H54 (cell line): ENCODE measurements at places on chromosomes 16 and 17.

GRCh38 chr17:59027750-59028149 is 78.9 kb downstream of the TRIM37 start:
- no peak for DNase-seq

DNA sequence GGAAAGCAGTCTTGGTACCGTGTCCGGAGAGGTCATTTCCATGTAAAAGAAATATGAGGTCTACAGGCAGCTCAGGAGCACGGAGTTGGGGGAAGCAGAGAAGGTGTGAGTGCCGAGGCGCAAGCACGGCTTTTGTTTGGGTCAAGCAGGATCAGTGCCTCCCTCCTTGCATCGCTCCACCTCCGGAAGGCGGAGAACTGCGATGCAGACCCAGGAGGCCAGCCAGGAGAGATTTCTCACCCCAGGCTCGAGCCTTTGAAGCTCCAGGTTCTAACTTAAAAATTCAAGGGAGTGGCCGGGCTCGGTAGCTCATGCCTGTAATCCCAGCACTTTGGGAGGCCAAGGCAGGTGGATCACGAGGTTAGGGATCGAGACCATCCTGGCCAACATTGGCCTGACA is 25.0 kb downstream of the NAA60 start:
- DNase-seq, result no peak

DNA sequence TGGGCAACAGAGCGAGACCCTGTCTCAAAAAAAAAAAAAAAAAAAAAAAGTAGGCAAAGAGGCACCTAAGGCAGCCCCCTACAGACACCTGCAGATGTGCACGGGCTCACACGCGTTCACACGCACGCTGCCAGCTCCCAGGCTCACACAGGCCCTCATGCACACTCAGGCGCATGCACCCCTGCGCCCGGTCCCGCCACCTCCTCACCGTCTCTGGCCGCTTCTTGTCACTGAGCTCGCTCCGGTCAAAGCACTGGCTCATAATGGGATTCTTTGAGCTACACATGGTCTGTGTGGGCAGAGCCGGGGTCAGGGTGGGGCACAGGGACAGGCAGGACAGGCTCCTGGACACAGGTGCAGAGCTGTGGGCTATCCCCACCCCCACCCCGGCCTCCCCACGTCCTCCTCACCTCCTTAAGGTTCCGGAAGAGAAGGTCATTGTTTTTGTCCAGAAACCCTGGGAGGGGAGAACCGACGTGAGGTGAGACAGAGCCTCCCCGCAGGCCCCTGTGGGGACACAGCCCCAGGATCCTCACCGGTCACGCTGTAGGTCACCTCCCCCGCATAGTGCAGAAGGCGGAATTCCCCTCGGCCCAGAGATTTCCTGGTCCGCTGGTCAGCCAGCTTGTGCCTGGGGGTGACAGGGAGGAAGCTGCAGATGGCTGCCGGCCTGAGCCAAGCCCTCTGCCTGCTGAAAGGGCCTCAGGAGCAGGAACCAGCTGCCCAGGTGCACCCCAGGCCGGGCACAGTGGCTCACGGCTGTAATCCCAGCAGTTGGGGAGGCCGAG is 17.9 kb downstream of the MYO1C start:
- DNase-seq, result no peak

- DNase-seq, result no peak
These were observed 18.5 kb downstream of the TOP2A start for GRCh38 chr17:40399185-40399584.

DNA sequence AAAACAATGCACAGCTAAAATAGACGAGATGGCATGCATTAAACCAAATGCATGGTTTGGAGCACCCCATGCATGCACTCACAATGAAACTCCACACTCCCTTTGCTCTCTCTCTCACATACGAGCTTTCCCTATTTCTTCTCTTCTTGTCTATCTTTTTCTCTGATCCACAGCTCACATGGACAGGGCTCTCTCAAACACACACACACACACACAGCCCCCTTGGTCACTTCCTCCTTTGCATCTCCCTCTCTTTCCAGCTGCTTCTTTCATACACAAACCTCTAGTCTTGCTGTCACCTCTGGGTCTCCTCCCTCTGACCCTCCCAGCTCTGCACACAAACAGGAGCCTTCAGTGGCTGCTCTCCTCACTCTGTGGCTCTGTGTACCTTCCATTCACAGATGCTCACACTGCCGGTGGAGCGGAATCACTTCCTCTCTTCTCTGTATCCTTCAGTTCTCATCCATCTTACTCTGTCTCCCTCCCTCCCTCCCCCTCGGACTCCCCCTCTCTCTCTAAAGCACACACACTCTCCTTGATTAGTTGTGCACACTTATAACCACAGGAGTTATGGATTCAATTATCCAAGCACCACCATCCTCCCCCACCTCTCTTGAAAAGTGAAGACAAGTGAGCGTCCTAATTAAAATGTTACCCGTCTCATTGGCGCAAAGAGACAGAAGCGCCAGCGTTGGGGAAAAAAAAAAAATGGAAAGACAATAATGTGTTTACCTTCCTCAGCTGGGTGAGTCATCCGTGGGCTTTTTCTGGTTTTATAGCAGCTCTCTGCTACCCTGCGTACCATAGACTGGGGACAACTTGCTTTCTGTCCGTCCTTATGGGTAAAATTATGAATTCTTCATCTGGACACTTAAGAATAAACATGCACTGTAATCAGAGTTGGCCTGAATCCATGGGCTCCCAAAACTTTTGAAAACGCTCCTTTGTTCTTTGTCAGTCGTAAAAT is 90.8 kb downstream of the SHISA6 start:
- no peak for DNase-seq

DNA sequence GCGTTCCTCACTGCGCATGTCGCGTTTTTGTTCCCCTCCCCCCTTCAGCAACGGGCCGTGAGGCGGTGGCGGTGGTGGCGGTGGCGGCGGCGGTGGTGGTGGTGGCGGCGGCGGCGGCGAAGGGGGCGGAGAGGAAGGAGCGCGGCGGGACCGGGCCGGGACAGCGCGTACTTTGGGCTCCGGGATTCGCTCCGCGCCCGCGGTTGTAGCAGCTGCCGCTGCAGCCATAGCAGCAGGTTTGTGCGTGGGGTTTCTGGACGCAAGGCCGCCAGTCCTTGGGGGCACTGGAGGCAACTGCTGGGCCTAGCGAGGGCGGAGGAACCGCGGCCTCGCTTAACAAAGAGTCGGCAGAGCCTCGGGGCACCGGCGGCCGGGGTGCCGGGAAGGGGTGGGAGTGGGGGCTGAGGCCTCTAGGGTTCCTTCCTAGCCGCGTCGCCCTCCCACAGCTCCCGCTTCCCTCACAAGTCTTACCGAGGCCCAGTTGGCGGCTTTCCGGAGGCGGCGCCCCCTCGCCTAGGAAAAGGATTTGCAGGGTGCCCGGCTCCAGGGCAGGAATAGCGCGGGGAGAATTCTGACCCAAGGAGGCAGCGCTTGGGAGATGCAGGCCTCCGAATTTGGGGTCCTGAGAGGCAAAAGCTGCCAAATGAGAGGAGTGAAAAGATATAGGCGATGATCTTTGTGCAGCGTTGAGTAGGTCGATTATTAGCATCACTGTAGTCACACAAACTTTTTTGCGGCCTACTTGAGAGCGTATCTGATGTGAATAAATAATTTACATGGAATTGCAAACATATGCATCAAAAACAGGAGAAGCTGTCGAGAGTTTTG is at the start of gene DDX42:
Gene DDX42 (plus strand): TSS at position 30 of the 828 bp plus-strand sequence. CDS start 12,880 bp downstream, outside the sequence.
- DNase-seq, result peak; percentile 44

DNA sequence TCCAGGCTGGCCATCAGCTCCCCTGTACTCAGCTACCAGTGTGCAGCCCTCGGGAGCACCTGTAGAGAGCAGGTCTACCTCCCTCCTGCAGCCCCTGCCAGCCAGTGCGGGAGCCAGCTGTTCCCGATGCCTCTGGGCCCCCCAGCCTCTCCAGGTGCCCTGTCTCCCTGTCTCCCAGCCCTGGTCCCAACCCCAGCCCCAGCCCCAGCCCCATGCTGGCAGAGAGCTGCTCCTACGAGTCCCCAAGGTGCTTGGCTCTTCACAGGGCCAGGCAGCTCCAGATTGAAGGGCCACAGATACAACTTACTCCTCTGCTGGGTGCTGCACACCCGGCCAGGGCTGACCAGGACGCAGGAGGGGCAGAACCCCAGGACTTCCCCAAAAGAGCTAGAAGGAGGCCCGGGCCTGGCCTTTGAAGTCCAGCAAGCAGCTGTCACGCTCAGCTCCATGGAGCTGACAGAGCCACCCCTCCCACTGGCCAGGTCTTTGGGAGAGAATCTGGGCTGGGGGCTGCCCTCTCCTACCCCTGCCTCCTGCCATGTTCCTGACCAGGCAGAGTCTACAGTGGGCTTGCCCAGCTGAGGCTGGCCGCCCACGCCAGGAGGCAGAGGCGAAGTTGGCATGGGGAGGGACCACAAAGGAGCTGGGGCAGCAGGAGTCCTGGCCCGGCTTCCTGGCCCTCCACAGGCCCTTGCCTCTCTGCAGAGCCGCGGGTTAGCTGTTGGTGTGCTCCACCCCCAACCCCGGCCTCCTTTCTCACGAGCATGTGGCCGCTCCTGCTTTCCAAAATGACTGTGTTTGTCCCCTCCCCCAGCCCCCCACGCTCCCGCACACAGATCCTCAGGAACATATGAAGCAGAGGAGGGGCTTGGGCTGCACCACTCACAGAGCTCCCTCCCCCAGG is 9.5 kb upstream of the ADAM11 start:
- no peak for DNase-seq

DNA sequence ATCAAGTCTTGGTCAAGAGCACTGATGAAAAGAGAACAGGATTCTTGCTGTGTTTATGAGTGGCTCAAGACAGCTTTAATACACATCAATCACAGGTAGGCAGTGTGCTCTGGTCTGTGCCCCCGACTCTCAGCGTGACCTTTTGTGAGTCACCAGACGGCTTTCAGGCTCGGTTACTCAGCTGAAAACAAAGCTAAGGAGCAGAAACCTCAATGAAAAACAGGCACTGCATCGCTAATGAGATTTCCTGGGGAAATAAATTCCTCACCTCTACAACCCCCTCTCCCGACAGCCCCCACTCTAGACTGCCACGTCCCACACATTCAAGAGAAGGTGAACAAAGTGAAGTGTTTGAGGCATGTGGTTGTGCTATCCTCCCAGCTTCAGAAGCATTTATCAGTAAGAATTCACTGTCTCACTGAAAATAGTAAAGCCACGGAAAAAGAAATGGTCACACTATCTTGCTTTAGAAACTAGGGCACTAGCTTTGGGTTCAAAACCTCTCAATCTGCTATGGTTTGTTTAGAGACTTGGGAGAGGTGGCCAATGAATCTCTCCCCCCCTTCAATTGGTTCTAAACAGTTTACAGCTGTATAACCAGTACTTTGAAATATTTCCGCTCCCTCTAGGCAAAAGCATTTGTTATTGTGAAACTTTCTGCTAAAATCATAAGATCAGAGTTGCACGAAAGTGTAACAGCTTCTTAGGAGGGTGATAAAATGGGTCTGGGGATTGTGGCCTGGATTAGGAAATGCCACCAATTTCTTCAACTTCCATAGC is 199.5 kb upstream of the PMFBP1 start:
- DNase-seq, result peak; percentile 13

GRCh38 chr16:56284521-56284920 is 93.2 kb downstream of the GNAO1 start:
- no peak for DNase-seq

DNA sequence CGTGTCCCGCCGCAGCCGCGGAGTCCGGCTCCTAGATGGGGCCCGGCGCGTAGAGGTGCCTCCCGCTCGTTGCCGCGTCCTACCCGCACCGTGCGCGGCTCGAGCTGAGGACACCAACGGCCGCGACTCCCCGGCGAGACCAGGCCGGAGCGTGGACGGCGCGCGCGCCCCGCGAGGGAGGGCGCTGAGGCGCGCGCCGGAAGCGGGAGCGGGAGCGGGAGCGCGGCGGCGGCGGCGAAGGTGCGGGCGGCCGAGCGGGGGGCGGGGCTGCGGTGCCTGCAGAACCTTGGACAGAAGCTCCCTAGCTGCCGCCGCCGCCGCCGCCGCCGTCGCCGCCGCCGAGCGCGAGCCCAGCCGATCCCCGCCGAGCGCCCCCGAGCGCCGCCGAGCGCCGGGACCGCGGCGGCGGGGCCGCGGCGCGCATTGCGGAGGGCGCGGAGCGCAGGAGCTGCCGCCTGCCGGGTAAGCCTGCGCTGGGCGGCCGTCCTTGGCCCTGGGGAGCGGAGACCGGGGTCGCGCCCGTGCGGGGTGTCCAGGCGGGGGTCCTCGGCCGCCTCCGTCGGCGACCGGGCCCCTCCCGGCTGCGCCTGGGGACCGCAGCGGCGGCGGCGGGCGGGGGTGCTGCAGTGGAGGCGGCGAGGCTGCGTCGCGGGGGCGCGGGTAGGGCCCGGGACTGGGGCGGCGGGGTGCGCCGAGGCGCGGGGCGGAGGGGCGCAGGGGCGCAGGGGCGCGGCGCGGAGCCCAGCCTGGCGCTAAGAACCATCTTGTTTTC is at the start of gene CDK5R1:
Gene CDK5R1 (plus strand): TSS at position 293 of the 772 bp plus-strand sequence. CDS start 628 bp downstream, outside the sequence.
- DNase-seq, result peak; percentile 66

- DNase-seq, result no peak
These were observed 2.4 kb upstream of the CDH16 start for GRCh38 chr16:66920924-66921680.

- DNase-seq, result no peak
These were observed 50.9 kb downstream of the ENGASE start for GRCh38 chr17:79125503-79125902.

GRCh38 chr17:43316522-43317142 is 82.2 kb upstream of the ARL4D start:
- DNase-seq, result no peak

DNA sequence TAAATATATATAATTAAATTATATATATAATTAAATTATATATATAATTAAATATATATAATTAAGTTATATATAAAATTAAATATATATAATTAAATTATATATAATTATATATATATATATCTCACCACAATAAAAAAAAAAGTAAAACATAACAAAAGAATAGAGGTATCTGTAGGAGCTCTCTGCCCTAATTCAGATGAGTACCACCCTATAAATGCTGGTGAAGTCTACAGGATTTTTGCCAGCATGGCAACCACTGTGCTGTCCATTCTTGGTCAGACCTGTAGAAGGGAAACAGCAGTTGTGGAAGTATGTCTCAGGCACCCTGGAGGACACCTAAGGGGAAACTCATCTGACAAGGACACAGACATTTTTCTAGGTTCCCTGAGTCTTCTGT is 259.7 kb downstream of the PRKCA start:
- no peak for DNase-seq
